Spleen (tissue), 13 donors: ENCODE measurements at places on chromosomes 4 and X. TPM values are rescaled to one million over a fixed set of nuclear protein-coding genes. Genes with fewer than 3 reads are reported as not detected.
A peak's percentile ranks its signal among the peaks of the same experiment; 100 is the strongest.

DNA sequence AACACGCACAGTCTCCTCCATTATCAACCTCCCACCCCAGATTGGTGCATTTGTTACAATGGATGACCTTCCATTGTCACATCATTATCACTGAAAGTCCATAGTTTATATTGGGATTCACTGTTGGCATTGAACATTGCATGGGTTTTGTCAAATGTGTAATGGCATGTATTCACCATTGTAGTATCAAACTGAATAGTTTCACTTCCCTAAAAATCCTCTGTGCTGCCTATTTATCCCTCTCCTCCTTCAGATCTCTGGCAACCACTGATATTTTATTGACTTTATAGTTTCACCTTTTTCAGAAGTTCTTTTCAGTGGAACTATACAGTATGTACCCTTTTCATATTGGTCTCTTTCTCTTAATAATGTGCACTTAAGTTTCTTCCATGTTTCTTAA is 1565.4 kb downstream of the PCDH18 start:
- H3K27me3 ChIP-seq: no peaks in the 10 kb centered on the region
- no peak for DNase-seq
- no peak overlapping the region for H3K27ac ChIP-seq
- no peak overlapping the region for H3K4me3 ChIP-seq
- no peaks in the 10 kb centered on the region for H3K4me1 ChIP-seq

DNA sequence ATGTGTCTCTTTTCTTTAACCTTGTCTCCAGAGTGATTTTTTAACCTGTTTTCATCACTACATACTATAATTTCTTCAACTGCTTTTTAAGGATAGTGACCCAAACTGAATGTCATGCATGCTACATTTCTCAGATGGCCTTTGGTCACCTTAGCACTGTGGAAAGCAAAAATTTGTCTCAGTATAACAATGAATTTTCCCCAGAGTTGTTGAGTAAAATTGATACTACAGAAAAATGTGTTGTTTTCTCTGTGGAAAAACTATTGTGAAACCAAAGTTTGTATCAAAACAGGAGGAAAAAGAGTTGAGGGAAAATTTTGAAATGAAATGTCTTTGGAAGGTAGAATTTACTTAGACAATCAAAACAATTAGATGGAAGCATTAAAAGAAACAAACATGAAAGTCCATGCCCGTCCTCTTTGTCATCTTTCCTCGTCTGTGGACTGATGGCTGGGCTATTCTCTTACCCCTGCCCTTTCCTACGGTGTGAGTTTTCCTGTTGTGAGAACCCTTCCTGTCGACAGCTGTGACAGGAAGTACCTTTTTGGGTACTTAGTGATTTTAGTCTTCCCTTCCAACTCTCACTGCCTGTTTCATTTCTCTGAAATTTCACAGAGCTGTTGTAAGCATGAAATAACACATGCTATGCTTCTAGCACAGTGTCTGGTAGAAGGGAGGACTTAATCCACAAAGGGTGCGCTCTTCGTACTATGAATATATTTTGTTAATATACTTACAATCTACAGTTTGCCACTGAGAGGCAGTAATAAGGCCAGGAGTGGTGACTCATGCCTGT is 50.8 kb downstream of the LRP2BP start:
- H3K4me1 ChIP-seq: peaks cover 18% of the 10 kb centered on the region
- no peaks in the 10 kb centered on the region for H3K36me3 ChIP-seq
- H3K27me3 ChIP-seq: no peaks in the 10 kb centered on the region
- no peak for DNase-seq
- no peak overlapping the region for H3K4me3 ChIP-seq

DNA sequence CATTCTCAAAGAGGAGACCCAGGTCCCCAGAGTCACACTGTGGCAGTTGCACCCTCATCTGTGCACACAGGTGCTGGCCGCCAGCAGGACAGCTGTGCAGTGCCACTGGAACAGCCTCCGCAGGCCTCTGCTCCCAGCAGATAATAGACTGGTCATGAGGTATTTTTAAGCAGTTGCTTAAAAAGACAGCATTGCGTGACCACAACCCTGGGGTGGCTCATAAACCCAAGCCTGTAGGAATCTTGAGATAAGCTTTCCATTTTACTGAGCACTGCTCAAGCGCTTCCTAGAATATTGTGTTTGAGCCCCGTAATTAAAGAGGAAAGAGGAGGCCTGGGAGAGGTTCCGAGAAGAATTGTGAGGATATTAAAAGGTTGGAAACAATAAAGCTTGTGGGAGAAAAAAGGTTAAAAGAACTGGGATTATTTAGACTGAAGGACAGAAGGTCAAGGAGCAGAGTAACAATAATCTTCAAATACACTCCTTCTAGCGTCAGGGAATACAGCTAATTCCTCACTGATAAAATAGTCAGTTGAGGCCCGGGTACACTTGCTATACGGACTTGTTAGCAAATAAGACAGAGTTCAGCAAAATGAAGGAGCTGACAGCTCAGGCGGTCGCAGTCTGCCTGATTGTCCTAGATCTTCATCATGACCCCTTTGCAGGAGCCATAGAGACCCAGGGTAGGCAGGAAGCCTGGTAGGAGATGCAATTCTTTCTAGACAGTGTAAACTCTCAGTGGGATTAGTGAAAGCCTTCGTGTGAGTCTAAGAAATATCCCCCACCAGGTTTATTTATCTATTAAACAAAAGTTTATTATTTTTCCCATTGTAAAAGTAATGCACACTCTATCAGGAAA is 86.2 kb upstream of the KIT start:
- no peak for DNase-seq
- H3K4me3 ChIP-seq: no peak overlapping the region
- H3K4me1 ChIP-seq: no peaks in the 10 kb centered on the region
- no peaks in the 10 kb centered on the region for H3K36me3 ChIP-seq

- H3K4me3 ChIP-seq: no peak overlapping the region
- no peak overlapping the region for H3K27ac ChIP-seq
- H3K27me3 ChIP-seq: no peaks in the 10 kb centered on the region
- H3K36me3 ChIP-seq: no peaks in the 10 kb centered on the region
- no peaks in the 10 kb centered on the region for H3K4me1 ChIP-seq
- no peak for DNase-seq
Observed at GRCh38 chr4:105496899-105497298, 23.0 kb upstream of the PPA2 start.

GRCh38 chr4:100907465-100908454 is 389.9 kb upstream of the EMCN start:
- no peaks in the 10 kb centered on the region for H3K27me3 ChIP-seq
- no peak overlapping the region for H3K4me3 ChIP-seq
- no peaks in the 10 kb centered on the region for H3K4me1 ChIP-seq
- no peak overlapping the region for H3K27ac ChIP-seq
- no peak for DNase-seq

DNA sequence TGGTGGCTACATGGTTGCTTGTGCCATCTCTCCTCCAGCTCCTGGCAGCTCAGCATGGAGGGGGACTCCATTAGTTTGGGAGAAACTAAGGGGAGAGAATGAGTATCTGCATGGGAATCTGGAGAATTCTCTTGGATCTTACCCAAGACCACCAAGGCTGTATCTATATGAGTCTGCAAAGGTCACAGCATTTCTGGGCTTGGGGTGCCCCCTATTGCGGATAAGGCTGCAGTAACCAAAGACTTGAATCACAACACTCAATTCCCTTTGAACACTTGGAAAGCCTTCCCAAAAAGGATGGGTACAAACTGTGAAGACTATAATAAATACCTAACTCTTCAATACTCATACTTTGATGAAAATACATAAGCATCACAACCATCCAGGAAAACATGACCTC is 623.5 kb upstream of the NR3C2 start:
- no peaks in the 10 kb centered on the region for H3K4me1 ChIP-seq
- no peak overlapping the region for H3K27ac ChIP-seq

Gene RBMXL3
- total RNA-seq: not detected

- H3K36me3 ChIP-seq: no peaks in the 10 kb centered on the region
- peak overlapping the region; percentile 49 for H3K27ac ChIP-seq
- H3K4me3 ChIP-seq: peak overlapping the region; percentile 68
- peak; percentile 60 for DNase-seq
Observed at GRCh38 chrX:153828308-153828707, 2.0 kb downstream of the PDZD4 start.

DNA sequence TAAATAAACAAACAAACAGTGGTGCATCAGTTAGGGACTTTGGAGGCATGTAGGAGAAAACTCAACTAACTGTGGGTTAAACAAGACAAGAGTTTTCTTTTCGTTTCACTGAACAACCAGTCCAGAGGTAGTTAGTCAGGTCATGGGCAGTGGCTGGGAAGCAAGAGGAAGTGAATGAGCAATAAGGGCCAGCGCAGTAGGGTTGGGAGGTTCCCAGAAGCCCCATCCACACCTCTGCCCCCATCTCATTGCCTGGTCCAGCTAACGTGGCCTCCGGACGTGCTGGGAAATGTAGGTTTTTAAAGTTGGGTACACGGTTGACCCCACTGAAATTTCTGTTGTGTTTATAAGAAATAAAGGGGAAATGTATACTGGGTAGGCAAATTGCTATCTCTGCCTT is 8.7 kb downstream of the GLOD5 start:
- H3K27ac ChIP-seq: no peak overlapping the region
- H3K27me3 ChIP-seq: no peaks in the 10 kb centered on the region
- H3K4me1 ChIP-seq: no peaks in the 10 kb centered on the region

GRCh38 chrX:150058728-150059127 is 120.4 kb upstream of the EOLA2 start:
- no peaks in the 10 kb centered on the region for H3K4me1 ChIP-seq
- no peaks in the 10 kb centered on the region for H3K36me3 ChIP-seq
- no peaks in the 10 kb centered on the region for H3K27me3 ChIP-seq
- H3K27ac ChIP-seq: no peak overlapping the region

Gene LONRF3
- total RNA-seq: 2.5 TPM
